ENCODE measurements at places on chromosomes 5 and 9.

GRCh38 chr9:69471433-69471832 is 146.4 kb downstream of the ENTREP1 start:
- DNase-seq, result no peak

DNA sequence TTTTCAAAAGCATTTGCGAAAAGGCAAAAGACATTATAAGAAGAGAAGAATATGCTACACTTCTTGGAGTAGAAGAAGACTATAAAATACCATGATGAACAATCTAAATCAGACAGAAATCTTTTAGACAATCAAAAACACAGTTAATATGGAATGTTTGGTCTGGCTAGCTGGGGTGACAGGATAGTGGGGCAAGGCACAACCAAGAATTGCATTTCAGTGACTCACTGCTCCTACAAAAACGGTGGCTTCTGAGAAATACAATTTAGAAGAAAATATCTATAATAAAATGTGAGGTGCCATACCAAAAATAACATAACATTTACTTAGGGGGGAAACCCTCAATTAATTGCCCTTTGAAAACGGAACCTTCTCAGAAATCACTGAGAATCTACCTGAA is 363.4 kb downstream of the NPR3 start:
- no peak for DNase-seq

- DNase-seq, result no peak
Measured at GRCh38 chr5:19987612-19988361, at the start of gene CDH18. CDH18 (minus strand) TSS chr5:19988200; CDS start chr5:19838986, 149,214 bp downstream.

- DNase-seq, result no peak
Measured at GRCh38 chr5:81779916-81780266, 29.0 kb upstream of the SSBP2 start.

- no peak for DNase-seq
Measured at GRCh38 chr5:128684961-128685360, 146.9 kb upstream of the FBN2 start.

GRCh38 chr5:164672931-164673694 is 1167.7 kb downstream of the MAT2B start:
- DNase-seq, result no peak

- no peak for DNase-seq
Measured at GRCh38 chr9:99046068-99046467, 58.8 kb upstream of the TGFBR1 start.

DNA sequence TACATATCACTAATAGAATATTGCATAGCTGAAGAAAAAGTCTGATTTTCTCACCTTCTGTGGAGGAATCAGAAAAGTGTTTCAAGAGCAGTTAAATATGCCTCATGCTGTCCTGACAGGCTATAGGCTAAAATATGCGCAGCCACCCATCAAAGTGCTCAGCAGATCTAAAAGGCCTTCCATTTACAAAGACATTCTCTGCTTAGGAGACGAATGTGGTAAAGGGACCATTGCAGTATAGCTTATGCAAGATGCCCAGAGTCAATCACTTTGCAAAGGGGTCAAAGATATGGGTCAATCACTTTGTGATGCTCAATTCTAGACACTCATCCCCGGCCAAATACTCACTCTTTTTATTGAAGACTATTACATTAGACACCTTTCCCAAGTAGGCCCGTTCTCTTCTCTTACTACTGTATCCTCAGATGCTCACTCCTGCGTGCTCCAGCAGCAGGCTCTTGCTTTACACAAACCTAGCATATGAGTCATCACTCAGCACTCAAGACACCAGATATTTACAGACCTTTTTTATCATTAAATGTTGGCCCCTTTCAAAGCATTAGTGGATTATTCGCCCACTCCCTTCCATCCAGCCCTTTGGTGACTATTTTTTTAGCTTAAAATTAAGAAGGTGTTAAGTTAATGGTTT is 568.2 kb upstream of the CDH18 start:
- no peak for DNase-seq

GRCh38 chr9:76510041-76510440 is 51.1 kb downstream of the GCNT1 start:
- no peak for DNase-seq
